Stimulated activated CD4-positive, alpha-beta T cell treated with anti-CD3 and anti-CD28 coated beads, Interleukin-4, amount 100 ng/mL, for 24 hours (primary cell): ENCODE measurements at places on chromosomes 2 and 18.

DNA sequence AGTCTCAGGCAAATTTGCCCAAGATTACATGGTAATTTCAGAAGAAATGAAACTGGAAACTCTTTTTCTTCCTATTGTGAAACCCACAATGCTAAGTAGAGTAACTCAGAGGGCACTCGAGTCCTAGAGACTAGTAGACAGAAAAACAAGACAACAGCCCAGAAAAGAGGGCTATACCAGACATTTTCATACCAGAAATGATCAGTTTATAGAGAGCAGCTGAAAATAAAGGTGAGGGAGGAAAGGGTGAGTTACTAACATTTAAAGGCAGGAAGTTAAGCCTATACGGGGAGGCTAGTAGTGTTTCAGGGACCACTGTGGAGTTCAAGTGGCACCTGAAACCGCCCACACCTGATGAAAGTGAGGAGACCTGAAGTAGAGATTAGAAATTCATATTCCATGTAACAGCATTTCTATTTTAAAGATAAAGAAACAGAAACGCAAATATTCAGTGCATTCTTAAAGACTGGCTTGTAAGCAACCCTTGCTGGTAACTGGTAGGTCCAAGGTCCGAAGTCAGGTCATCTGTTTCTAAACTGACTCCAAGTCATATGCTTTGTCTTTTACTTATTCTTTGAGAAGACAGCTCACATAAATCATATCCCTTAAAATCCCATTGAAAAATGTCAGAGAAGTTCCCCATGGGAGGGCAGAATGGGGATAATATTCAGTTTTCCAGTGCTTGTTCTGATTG, 145.1 kb upstream of the ITGB6 start:
- DNase-seq: no peak

DNA sequence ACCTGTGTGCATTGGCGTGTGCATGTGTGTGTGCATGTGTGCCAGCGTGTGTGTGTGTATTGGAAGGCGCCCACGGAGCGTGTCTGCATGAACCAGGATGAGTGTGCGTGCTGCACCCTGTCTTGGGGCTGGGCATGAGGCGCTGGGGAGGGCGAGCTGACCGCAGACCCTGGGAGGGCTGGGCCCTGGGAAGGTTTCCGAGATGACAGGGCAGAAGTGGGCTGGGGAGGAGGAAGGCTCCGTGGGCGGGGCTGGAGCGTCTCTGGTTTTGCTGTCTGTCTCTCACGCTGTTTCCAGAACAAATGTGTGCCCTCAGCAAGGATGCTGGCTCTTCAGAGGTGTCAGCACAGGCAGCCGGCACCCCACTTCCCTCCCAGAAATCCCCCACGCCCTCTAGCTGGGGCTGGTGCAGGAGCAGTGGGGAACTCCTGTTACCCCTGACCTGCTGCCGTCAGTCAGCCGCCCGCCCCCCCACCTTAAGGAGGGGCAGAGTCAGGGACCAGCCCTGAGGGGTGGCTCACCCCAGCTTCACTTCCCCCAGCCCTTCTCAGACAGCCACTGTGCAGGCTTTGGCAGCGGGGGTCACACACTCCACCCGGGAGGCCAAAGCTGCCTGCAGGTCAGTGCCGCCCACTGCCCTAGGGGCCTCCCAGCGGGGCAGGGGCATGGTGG, at the start of gene GPR35:
Gene GPR35 (plus strand): TSS at position 531 of the 672 bp plus-strand sequence. CDS start 4,473 bp downstream, outside the sequence.
- DNase-seq: peak; percentile 74

DNA sequence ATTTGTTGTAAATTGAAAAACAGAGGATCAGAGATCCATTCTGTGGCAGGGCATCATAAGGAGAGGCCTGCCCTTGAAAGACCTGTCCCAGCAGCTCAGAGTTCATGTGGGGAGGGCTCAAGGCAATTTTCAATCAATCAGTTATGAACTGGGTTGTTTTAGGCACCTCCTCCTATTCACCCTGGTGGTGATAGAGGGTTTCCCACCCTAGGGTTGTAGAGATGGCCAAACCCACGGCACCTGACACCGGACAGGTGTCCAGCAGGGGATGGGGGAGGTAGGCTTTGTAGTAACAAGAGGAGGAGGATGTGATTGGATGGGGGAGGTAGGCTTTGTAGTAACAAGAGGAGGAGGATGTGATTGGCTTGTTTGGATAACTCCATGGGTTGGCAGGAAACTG, 205.7 kb downstream of the SOCS6 start:
- DNase-seq: no peak

- DNase-seq: no peak
Observed at GRCh38 chr2:241224851-241225438, 36.5 kb downstream of the ANO7 start.

GRCh38 chr2:109199790-109200189, 70.8 kb downstream of the SH3RF3 start:
- DNase-seq: no peak
